ENCODE measurements at places on chromosomes 5 and 9. TPM values are rescaled to one million over a fixed set of nuclear protein-coding genes. Genes with fewer than 3 reads are reported as not detected.

Gene DHFR
- 48.2 TPM for total RNA-seq

Gene PRRT1B
- 0.30 TPM for total RNA-seq

Gene TNFSF15
- 0.11 TPM for total RNA-seq

Gene LCN6
- not detected for total RNA-seq

Gene PGM5
- not detected for total RNA-seq

Gene JAKMIP2
- total RNA-seq, result not detected

Gene IRGM
- 0.06 TPM for total RNA-seq

All from A549 treated with AZD2906 at 1 μM for 4 hours (cell line).